Central memory CD8-positive, alpha-beta T cell (primary cell): ENCODE measurements at places on chromosomes 13 and 19.

- DNase-seq: no peak
Observed at GRCh38 chr13:37141011-37141410, 35.5 kb upstream of the CSNK1A1L start.

DNA sequence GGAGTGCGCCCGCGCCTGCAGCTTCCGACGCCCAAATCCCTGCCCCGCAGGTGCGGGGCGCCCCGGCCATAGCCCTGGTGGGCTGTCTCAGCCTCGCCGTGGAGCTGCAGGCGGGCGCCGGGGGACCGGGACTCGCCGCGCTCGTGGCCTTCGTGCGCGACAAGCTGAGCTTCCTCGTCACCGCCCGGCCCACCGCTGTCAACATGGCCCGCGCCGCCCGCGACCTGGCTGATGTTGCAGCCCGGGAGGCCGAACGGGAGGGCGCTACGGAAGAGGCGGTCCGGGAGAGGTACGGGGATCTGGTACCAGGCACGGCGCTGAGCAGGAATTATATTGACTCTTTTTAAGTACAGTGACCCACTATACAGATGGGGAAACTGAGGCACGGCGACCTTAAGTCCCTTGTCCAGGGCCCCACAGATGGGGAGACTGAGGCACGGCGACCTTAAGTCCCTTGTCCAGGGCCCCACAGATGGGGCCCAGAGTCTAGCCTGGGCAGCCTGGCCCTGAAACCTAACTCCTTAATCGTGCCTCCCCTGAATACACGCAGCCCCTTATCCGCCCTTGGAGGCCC, 586 bp downstream of the MRI1 start:
- no peak for DNase-seq

DNA sequence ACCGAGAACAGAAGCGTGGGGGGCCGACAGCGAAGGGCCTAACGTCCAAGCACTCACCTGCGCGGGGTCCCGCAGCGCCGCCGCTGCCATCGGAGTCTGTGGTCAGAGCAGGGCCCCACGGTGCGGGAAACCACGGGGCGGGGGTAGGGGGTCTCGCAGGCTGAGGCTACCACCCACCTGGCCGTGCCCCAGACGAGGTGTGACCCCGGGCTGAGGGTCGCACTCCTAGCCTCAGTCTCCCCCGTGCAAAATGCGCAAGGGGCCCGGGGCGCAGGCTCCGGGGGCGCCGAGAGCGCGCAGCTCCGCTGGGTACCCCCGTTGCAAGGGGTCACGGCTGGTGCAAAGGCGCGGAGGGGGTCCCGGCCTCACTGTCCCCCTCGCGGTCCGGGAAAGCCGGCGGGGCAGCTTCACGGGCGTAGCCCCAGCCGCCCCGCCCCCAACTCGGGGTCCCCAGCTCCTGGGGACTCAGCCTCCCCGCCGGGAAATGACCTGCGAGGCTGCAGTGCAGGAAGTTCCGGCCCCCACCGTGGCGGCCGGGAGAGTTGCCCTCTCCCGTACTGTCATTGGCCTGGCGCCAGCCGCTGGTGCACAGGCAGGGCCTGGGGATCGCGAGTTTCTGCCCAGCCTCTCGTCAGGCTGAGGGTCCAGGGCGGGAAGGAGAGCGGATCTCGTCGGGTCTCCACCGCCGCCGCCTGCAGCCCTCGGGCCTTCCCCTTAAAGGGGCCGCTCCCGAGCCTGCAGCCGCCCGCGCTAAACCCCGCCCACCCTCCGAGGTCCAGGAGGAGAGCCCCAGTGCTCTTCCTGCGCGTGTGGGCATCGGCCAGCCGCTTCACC, at the start of gene ZNF792:
Gene ZNF792 (minus strand): TSS at position 657 of the 834 bp plus-strand sequence. CDS start 567 bp downstream, at position 90.
- DNase-seq: no peak

GRCh38 chr13:66914155-66914554, 316.0 kb downstream of the PCDH9 start:
- DNase-seq: no peak

DNA sequence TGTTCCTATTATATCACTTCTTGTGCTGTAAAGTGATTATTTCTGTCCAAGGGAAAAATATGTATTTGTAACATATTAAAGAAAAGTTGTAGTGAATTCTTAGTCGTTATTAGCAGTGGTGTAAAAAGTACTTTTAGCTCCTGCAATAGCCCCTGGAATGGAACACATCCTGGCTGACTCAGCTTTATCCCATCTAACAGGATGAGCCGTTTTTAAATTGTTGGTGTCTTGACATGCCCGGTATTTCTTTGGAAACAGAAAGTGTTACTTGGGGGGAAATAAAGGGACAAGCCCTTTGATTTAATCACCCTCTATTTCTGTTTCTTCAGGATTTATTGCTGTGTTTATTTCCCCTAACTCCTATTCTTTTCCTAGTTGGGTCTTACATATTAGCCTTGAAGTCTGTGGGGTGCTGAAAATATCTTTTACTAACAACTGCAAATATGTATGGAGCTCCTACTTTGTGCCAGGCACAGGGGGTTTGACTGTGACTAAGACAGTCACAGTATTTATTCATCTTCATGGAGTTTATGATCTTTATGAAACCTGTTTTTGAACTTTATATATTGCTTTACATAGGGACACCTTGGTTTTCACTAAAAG, 17.9 kb downstream of the COG3 start:
- DNase-seq: no peak

- no peak for DNase-seq
Observed at GRCh38 chr13:78215458-78216108, 297.0 kb upstream of the EDNRB start.

- DNase-seq: no peak
Observed at GRCh38 chr13:61146158-61146557, 269.5 kb downstream of the PCDH20 start.

GRCh38 chr19:30240904-30241695, 131.1 kb upstream of the ZNF536 start:
- no peak for DNase-seq

DNA sequence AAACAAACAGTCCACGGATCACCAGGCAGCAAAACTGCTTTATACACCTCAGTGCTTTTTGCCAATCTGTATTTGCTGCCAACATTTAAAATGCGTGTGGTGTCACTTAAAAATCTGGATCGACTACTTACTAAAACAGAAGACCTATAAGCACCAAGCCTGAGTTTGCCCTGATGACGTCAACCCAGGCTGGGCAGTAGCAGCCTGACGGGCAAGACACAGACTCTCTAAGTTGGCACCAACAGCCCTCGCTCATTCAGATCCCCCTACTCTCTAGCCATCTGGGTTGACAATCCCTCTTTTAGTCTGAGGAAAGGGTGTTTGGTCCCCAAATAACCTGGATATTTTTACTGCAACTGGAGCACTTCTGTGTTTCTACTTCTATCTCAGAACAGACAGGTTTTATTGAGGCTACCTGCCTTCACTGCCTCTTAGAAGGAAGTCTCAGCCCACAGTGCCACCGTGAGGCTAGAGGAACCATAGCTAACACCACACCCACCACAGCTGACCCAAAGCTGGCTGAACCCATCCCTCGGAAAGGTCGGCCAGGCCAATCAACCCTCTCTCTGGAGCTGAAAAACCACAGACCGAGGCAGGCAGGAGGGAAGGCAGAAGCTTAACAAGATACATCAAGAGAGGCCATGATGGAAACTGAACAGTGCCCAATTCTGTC, 6.9 kb downstream of the SUGP2 start:
- no peak for DNase-seq

DNA sequence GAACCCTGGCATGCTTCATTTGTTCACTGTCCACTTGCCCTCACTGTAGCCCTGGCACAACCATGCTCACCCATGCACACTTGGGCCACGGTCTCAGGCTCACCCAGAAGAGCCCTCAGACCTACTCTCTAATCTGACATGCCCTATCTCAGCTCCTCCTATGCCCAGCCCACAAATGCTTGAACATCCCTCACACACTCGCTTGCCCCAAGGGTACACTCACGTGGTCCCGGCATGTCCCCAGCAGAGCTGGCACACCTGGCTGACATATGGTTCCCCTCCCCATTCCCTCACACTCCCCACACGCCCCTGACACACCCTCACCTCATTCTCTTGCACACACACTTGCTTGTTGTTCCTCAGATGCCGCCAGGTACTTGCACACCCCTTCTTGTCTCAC, 55.7 kb downstream of the MAP4K1 start:
- no peak for DNase-seq

DNA sequence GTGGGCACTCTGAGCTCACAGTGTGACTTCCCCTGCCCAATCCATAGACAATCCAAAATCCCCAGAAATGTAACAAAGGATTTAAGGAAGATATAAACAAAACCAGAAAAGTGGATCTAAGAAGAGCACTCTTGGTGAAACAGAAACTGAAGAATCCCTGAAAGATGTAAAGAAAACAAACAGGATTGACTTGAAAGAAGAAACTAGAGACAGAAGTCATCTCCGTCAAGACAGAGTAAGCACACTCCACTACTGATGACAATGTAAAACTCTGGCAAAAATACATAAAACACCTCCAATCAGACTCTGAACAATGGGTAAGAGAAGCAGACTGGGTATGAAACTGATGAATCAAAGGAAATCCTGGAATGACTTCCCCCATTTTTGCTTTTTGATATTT, 13.5 kb downstream of the TUBGCP3 start:
- no peak for DNase-seq

DNA sequence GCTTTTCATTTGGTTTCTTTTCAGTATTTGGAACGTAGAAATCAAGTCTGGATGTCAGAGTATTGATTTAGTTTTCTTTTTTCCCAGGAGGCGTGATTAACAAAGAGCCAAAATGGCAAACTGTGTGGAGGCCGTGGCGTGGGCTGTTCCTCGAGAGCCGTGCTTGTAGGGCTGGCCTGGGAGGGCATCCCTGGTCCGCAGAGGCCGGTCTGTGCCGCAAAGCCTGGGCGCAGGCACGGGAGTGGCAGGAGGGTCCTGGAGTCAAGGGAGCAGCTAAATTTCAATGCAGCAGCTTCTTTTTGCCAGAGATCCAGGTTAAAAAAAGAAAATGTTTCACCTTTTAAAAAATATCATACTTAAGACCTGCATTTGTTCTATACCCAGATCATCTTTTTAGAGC, 13.1 kb upstream of the MCF2L start:
- no peak for DNase-seq

DNA sequence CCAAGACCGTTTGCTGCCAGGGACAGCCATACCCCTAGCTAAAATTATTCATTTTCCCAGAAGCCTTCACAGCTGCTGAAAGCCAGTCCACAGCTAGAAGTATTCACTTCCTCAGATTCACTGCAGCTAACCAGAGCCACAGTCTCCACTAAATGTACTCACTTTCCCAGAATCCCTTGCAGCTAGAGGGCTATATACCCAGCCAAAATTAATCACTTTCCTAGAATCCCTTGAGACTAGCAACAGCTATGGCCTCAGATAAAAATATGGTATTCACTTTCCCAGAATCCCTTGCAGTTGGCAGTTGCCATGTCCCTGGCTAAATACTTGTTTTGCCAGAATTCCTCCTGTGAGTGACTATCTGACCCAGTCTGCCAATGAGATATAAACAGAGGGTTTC, 13.8 kb upstream of the MEIS3 start:
- DNase-seq: no peak

DNA sequence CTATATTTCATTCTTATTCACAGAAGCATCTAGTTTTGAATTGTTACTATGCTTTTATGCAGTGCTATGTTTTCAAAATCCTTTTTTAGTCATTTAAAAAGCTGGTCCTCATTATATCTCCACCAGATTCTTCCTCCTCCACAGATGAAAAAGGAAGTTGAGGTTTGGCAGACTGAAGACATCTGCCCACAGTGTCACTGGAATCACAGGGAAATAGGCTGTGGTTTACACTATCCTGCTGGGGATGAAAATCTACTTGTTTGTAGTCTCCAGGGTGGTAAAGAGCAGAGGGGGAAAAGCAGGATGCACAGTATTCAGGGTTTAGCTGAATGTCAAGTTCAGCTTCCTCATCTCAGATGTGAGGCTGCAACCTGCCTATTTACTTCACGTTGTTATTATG, 351.2 kb downstream of the DNAJC15 start:
- DNase-seq: no peak

DNA sequence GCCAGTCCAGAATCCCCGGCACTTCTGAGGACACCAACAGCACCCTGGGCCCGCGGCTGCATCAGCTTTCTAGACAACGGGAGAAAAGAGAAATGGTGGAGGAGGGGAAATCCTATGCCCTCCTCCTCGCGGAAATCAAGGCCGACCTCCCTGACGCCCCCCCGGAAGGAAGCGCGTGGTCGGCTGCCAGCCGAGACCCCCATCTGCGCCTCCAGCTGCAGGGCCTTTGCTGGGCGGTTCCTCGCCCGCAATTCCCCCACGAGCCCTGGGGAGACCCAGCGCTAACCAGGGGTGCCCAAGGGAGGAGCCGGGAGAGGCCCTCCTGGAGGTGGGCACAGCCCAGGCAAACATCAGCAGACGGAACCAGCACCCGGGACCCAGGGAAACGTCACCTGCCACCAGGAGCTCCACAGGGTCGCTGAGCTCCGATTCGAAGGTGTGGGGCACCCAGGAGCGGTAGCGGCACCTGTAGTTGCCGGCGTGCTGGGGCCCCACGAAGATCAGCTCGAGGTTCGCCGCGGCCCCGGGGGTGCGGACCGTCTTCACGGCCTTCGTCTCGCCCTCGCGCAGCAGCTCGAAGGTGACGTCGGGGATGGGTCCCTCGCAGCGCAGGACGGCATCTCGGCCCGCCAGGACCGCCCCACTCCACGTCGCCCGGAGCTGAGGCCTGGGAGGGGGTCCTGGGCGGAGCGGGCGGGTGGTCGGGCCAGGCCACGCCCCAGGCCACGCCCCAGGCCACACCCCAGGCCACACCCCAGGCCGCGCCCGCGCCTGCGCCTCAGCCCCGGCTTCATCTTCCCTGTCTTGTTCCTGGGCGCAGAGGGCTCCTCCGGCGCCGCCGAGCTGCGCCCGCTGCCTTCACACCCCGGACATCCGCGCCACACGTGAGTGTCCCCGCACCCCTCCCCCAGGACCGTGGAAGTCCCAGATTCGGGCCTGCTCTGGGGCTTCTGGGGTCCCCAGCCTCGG, 6.0 kb downstream of the A1BG start:
- peak; percentile 37 for DNase-seq

DNA sequence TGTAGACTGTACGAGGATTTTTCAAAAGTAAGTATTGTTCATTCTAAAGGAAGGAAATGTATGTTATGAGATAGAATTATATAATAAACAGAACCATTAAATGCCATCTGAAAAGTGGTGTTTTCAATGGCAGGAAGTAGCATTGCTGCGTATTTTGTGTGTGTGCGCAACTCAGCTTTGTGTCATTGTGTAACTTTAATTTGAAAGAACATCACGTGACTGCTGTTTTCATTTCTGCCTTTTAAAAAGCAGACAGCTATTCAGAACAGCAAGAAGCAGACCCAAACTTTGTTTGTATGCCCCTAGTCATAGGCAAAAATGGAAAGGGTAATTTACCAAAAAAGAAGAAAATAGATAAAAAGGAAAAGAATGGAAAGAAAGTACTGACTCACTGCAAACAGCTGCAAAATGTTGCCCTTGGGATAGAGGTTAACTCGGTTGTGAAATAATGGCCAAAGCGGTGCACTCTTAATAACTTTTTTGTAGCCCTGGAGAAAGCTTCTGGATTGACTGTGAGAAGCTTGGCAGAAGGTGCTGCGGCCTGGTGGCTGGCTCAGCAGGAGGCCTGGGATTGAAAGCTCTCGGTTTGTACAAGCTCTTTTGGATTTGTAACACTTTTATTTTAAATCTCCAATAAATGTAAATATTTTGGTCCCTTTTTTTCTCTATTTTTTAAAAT, 97.3 kb downstream of the GGACT start:
- DNase-seq: no peak
